ENCODE measurements at places on chromosomes 2 and 18.

GRCh38 chr2:157367704-157368103 is 42.1 kb upstream of the ERMN start:
- DNase-seq: no peak

DNA sequence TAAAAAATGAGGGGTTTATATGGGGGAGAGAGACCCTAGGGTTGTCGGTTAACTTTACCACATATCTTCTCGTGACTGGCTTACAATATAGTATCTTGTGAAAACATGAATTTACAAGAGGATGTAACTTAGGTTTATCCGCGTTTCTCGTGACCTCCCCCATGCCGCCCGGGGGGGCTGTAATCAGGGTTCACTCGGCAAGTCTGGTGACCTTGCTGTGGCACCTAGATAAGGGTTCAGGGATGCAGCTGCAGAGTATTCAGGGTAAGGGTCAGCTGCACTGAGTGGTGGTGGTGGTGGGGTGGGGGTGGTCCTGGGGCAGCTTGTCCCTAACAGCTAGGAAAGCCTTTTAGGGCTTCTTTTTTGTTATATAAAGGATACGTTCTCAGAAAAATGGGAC is 112.3 kb downstream of the LYPD1 start:
- no peak for DNase-seq

DNA sequence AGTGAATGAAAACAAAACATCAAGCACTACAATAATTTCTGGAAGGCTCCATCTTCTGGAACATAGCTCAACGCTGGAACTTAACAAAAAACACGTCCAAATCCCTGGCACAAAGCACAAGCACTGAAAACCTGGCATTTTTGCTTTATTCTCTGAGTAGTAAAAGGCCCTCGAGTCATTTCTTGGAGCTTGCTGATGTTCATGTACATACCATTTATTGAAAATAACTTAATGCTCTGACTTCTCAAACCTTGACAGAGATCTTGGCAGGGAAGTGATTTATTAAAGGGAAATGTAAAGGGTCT is 76.5 kb upstream of the STK17B start:
- DNase-seq: no peak

- DNase-seq: no peak
Observed at GRCh38 chr18:28890791-28891190, 713.9 kb upstream of the CDH2 start.

DNA sequence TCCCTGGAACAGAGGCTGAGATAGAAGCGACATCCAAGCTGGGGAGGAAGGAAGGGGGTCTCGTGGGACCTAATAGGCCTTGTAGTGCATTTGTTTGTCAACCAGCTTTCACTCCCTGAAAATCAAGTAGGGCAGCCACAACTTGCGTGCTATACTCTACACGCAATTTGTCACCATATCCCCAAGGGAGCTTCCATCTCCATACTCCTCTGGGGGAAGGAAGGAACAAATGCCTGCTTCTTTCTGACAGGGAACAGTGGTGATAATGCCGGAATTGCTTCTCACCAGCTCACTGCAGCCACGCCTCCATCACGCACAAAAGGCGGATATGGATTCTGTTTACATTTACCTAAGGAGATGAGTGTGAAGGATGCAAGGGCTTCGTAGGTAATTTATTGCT is 213.4 kb downstream of the TMEM163 start:
- DNase-seq: no peak

- no peak for DNase-seq
Observed at GRCh38 chr2:44700824-44701223, 240.7 kb upstream of the SIX3 start.

GRCh38 chr2:24874035-24874434 is 46.0 kb downstream of the ADCY3 start:
- no peak for DNase-seq

DNA sequence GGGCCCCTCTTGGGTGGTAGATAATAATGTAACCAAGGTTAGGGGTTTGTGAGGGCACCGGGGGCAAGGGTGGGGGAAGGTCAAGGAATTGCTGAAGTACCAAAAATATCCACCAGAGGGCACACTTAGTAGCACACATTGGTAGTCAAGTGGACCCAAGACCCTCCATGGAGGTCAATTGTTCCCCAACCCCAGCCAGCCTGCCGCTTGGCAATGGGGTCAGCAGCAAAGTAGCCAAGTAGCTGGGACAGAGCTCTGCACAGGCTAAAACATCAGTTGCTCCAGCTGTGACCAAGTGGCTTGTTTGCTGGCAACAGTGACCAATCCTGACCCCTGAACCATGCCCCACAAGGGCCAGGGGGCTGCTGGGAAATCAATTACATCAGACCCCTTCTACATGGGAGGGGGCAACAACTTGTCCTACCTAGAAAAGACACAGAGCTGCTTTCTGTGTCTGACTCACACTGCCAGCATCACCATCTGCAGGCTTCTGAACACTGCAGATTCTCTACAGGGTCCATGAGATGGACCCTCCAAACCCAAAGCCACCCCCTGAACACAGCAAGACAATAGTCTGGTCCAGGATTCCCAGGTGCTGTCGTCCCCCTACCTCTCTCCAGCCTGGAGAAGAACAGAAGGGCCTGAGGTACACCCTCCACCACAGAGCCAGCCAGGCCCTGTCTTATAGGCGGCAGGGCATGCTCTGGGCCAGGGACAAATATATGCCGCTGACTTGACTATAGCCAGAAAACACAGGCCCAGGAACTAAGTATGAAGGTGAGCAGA is 76.0 kb downstream of the EMX1 start:
- no peak for DNase-seq

DNA sequence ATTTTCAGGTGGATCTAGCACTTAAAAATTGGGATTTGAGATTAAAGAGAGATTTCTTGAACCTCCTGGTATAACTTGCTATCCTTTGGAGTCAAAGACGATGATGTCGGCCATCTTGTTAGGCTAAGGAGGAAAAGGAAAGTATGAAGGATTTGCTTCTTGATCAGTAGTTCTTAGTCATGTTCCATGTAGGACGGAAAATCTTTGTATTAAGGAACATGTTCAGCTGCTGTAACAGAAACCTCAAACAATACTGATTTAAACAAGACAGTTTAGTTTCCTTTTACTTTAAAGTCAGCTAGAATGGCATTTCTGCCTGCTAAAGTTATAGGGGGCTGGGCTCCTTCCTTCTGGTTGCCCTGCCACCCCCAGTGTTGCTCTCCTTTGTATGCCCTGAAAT is 56.4 kb upstream of the MGAT5 start:
- DNase-seq: no peak

DNA sequence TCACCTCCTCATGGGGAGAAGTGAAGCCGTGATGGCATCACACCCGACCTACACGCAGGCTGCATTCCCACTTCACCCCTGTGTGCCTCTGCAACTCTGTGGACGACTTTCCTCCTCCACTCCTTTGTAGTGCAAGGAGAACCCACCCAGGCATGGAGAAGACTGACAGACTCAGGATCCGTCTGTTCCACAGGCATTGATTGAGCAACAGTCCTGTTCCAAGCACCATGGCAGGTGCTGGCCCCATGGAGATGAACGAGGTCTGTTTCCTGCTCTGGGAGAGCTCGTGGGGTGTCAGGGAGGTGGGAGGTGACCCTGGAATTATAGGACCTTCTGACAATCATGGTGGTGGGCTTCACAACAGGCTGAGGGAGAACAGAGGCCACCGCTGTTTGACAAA is 284.7 kb upstream of the HDAC4 start:
- no peak for DNase-seq

GRCh38 chr2:129467012-129467779 is 512.3 kb upstream of the RAB6C start:
- DNase-seq: no peak

DNA sequence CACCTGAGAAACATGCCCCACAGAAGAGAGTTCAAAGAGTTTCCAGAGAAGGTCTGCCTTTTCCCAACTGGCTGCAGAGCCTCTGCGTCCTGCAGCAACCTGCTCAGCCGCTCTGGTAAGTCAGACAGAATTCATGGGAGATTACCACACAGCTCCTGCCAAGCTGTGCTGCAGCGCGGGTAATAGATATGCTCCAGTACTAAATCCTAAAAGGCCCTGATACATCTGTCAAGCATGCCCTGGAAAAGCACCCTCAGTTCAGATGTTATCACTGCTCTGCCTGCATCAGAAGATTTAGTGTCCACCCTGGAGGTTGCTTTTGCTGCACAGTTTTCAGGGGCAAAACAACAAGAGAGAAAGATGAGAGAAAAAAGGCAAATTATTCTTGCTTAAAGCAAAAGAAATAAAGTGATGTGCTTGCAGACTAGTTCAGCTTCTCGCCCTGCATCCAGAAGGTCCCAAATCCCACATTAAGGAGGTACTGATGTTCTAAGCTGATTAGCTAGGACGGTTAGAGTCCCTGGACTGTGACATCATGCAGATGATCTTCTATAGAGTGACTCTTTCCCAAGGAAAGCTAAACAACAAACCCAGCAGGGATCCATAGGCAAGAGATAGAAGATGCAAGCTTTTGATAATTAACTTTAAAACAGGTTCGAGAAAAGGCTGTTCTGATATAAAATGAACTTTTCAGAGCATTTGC is 488.6 kb downstream of the BCL11A start:
- DNase-seq: no peak

- DNase-seq: no peak
Observed at GRCh38 chr2:191150600-191151330, at the start of gene STAT4. STAT4 (minus strand) TSS chr2:191150994; CDS start chr2:191148203, 2,791 bp downstream.

- no peak for DNase-seq
Observed at GRCh38 chr2:238523158-238524110, 96.7 kb downstream of the ASB1 start.

DNA sequence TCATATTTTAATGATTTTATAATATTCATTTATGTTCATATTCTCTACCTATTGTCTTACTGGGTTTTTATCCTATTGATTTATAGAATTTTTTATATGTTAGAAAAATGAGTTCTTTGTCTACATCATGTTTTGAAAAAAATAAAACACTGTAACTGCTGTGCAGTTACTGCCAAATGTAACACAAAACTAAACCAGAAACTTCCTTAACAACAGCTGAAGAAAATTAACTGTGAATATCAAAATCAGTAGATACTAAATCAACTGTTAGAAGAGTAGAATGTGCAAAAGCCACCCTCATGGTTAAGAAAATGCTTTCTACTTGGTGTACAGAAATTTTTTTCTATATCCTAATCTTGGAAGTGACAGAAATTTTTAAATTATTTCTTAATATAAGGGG is 69.5 kb downstream of the PTRHD1 start:
- no peak for DNase-seq

DNA sequence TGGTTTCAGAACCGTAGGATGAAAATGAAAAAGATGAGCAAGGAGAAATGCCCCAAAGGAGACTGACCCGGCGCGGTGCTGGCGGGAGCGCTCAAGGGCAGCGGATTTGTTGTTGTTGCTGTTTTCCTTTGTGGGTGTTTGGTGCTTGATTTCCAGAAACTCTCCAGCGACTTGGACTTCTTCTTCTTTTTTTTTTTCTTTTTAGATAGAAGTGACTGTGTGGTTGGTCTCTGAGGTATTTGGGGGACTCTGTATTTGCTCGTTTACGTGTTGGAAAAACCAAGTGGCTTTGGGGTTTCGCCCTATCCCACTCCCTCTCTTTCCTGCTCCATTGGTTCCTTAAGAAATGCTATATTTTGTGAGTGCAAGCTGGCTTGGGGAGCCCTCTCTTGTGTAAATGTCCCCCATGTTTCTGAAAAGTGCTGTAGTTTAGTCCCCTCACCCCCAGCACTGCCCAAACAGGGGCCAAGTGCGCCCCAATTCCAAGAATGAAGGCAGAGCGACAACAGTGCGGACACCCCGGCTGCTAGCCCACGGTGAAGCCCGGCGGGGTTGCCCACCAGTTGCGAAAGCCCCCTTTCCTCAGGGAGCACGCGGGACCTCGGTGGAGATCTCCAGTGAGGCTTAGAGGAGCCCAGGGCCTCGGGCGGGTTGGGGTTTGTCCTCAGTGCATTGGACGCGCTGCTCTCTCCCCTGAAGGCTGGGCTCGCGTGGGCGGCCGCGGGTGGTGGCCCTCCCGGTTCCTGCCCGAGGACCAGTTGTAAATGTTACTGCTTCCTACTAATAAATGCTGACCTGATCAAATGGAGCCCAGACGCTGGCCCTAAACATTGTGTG is 1.8 kb downstream of the HOXD9 start:
- DNase-seq: no peak

- DNase-seq: no peak
Observed at GRCh38 chr18:58813105-58813504, 51.6 kb upstream of the ZNF532 start.

DNA sequence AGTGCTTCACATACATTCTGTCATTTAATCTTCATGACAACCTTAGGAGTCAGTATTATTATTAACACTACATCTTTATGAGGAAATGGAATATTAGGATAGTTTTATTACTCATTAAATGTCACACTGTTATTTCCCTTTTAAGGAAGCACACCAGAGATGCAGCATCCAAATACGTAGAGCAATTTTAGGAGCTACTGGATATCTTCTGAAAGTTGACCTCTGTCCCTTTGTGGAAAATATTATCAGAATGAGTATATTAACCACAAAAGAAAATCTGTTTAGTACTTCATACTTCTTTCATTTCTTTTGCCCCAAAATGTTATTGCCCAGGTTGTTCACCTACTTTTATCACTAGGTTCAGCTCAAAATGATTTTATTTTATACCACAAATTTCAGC is 72.9 kb upstream of the APCDD1 start:
- DNase-seq: no peak

Measured in T1000 (cell line).